NCI-H446 (cell line): ENCODE measurements at places on chromosomes 11 and 22.

GRCh38 chr22:46547179-46547882 is 9.9 kb upstream of the CELSR1 start:
- DNase-seq = no peak

GRCh38 chr22:47052236-47053012 is 290.0 kb downstream of the TBC1D22A start:
- no peak for DNase-seq

- DNase-seq = no peak
These were observed 13.9 kb downstream of the HSD17B12 start for GRCh38 chr11:43694477-43694876.

DNA sequence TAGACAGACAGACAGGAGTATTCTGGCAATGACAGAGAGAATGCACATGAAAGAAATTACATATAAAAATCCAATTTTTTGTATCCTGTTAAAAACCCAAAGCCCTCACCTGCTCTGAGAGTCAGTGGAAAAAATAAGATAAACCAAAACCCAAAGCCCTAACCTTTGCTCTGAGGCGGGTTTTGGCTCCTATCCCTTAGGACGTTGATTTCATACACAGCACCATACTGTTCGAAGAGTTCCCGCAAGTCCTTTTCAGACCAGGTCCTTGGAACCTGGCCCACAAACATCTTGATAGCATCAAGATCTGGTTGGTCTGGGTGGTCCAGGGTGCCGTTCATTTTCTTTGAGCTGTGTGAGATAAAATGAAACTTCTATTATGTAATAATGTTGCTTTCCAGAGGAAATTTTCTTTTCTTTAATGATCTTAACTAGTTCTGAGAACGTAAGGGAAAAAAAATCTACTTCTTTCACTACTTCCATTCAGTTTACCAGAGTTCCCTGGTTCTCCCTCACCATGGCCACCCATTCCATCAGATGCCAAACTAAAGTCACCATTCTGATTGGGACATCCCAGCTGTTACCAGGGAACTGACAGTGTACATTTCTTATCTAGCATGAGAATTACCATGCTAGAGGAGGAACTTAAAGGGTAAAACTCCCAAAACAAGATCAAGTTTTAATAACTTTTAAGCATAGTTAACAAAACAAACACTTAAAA is 39.9 kb upstream of the RAPSN start:
- DNase-seq = no peak

- DNase-seq = no peak
These were observed 327.0 kb downstream of the ETS1 start for GRCh38 chr11:128260398-128260797.

GRCh38 chr22:30002861-30003486 is 77.3 kb upstream of the HORMAD2 start:
- no peak for DNase-seq

DNA sequence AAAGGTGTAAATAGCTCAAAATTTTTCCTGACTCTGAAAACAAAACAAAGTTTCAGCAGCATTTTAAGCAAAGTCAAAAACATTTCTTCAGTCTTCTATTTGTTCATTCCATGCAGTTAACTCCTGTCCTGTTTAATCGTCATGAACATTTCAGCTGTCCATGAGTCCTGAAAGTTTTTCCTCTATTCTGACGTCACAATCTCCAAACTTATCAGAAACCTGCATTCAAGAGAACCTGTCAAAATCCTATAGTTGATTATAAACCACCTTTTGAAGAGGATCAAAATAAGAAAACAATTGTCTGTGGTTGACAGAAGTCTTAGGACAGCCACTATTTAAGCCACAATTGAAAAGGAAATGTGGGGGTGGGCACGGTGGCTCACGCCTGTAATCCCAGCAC is 15.4 kb downstream of the FOLR3 start:
- DNase-seq = no peak

GRCh38 chr11:47573321-47573720 is 5.4 kb downstream of the KBTBD4 start:
- no peak for DNase-seq

DNA sequence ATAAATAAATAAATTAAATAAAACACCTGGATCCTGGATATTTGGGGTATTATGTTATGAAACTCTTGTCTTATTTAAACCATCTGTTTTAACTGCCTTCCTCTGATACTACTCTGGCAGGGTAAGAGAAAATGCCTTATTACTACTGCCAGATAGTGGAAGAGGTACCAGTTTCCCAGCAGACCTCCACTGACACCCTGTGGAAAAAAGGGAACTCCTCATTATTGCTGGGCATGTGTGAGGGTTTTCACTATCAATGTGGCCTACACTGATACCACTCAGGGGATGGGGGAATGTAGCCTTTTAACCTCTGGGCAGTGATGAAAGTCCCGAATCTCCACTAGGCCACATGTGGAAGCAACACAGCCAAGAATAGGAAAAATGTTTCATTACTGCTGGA is 121.0 kb downstream of the LUZP2 start:
- DNase-seq = no peak

GRCh38 chr11:47332791-47333525 is 19.5 kb downstream of the MYBPC3 start:
- DNase-seq = no peak

DNA sequence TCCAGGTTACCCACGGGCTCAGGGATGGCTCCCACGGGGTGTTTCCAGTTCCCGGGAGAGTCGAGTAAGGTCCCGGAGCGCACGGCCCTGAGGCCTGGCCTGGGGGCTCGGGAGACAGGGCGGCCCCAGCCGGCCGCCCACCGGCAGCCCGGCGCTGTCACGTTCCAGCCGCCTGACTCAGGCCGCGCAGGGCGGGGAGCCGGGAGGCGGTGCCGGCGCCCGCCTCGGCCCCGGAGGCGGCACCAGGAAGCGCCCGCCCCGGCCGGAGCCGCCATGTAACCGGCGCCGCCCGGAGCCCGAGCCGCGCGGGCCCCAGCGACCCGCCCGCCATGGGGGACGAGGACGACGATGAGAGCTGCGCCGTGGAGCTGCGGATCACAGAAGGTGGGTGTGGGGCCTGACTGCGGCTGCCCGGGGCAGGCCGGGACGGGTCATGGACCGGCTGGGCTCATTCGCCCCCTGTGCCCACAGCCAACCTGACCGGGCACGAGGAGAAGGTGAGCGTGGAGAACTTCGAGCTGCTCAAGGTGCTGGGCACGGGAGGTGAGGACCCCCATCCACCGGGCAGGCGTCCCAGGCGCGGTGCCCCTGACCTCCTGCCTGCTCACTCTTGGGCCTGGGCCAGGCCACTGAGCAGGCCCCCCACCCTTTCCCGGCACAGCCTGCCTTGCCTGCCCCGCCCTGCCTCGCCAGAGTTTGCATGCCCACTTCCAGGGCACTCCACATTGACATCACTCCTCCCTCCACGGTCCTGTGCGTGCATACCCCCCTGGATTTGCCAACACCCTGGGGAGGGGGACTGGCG is at the start of gene RPS6KA4:
RPS6KA4 (plus strand) TSS at position 256 of the 805 bp plus-strand sequence; CDS start at position 330, 74 bp downstream.
- no peak for DNase-seq

DNA sequence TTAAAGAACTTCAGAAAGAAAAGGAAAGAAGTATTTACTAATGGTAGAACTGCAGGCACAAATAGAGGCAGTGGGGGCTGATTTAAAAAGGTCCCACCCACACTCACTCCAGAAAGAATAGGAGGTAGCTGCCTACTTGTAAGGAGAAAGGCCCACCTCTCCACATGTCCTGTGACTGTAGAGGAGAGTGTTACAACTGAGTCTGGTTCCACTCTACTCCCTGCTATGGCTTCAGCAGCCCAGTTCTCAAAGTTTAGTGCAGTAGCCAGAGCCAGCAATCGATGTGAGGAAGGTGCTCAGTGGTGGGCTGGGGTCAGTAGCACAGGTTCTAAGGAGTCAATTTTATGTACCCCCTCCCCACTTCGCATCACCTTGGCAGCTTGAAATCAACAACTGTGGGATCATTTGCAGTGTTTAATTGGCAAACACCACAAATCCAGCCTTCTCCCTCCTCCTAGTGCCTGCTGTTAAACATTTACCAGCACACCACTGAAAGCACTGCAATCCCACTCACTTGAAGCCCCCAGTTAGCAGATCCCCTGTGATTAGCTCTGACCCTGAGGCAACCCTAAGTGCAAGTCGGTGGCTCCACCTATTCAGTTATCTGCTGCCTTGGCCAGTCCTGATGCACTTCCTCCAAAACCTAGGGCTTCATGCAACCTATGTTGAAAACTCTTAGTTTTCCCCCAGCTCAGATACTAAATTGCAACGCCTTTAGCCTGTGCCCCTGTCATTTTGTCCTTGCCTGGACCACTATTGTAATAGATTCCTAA is 146.6 kb downstream of the BBOX1 start:
- DNase-seq = no peak

DNA sequence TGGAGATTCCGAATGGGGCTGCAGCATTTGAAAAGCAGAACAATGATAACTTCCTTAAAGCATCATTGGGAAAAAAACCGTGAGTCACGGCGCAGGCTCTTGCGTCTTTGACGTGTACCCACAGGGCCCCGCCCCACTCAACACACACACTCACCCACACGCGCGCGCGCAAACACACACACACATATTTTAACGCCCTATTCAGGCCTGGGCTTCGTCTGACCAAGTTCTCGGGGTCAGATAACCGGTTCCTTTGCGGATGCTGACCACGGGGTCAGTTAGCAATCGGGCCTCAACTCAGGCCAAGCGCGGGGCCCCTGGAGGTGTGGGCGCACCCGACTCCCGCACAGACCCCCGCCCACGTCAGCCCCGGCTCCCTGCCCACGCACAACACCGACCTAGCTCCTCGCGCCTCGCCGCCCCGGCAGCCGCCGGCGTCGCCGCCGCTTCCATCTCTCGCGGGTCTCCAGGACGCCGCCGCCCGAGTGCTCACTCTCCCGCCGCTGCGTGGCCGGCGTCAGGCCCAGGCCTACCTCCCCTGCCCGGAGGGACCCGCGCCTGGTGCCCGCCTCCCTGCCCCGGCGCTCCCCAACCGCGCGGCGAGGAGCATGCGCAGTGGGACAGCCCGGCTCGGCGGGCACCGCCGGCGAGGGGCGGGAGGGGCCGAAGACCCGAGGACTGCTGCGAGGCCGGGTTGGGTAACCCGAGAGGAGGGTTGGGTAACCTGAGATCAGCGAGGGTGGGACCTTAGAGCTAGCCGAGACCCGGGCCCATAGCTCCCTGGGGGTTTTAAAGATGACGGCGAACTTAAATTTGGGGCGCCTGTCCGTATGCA is at the start of gene SLC36A4:
SLC36A4 (minus strand) TSS at position 612 of the 835 bp plus-strand sequence; CDS start at position 453, 159 bp downstream.
- DNase-seq = peak; percentile 85

- no peak for DNase-seq
These were observed 1261.4 kb upstream of the TENM4 start for GRCh38 chr11:80702264-80702663.

- DNase-seq = no peak
These were observed 143.6 kb downstream of the ADAMTS15 start for GRCh38 chr11:130592056-130592455.
